ENCODE measurements at places on chromosomes 5 and 9.

DNA sequence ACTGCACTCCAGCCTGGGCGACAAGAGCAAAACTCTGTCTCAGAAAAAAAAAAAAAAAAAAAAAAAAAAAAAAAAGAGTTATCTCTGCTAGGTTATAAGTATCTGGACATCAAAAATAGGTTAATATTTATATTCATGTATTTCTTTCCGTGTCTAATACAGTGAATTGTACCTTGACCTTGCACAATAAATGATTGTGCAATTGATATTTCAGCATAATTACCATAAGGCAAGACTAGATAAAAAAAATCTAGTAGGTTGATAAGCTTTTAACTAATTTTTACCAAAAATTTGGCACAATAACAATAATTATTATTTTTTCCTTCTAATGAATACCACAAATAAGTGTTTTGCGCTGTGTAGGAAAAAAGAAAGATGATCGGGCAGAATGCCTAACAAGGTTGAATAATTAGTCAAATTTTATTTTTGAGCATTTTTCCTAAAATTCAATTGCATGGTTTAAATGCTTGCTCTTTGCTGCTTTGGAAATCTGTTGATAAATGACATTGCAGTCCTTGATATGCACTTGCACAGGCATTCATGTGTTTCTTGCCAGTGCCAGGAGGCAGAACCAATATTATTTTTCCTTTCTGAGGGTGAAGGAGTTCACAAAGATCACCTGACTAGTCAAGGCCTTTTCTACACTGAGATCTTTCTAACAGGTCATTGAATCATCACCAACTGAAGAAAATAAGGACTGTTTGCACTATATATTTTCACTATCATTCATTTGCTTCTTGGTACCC is 127.5 kb downstream of the ARRDC3 start:
- DNase-seq, result no peak

GRCh38 chr5:131109540-131110255 is 55.4 kb downstream of the HINT1 start:
- DNase-seq, result no peak

- no peak for DNase-seq
Observed at GRCh38 chr5:89289604-89290003, 406.6 kb upstream of the MEF2C start.

DNA sequence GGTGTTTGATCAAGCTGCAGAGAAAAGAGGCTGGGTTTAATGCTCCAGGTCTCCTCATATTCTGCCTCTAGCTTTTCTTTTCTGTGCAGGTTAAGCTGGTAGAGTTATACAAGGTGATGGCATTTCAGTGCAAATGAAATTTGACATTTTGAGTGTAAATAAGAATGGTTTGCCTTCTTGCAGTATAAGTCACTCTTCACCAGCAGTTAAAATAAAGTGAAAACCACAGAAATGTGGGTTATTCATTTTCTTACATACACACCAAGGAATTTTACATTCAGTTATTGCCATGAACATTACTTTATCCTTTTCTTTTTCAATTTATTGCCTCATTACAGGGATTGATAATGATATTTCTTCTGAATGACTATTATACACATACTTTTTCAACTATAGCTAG is 337.5 kb upstream of the PCSK5 start:
- no peak for DNase-seq

DNA sequence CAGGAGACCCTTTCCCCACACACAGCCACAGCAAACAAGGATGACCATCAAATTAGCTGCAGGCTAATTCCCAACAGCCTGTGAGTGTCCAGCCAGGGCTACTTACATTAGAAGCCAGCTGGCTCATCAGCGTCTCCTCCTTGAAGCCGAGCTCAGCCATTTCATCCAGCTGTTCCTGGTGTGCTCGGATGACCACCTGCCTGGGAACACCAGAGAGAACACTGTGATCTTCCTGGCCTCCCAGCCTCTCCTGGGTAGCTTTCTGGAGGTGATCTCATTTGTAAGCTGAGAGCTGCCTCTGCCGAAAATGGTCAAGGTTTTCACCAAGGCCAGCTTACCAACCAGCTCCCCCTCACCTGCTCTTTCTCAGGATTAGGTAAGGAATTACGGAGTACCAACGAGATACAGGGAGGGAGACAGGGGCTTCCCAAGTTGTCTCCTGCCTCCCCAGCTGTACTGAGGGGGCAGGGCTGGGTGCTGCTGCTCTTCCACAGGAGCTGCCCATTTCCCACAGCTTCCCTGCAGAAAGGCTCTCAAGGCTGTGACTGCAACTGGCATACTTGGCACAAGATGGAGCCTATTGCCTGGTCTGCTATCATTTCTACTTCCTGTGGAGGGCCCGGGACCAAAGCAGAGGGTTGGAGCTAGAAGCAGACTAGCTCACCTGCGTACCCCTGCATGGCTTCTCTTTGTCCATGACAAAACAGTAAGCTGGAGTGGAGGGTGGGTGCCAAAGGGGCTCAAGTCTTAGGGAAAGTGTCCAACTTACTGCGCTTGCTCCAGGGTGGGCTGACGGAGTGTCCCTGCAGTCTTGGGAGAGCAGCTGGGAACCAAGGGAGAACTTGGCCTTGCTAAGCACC is 73.9 kb downstream of the KIF24 start:
- DNase-seq, result no peak

DNA sequence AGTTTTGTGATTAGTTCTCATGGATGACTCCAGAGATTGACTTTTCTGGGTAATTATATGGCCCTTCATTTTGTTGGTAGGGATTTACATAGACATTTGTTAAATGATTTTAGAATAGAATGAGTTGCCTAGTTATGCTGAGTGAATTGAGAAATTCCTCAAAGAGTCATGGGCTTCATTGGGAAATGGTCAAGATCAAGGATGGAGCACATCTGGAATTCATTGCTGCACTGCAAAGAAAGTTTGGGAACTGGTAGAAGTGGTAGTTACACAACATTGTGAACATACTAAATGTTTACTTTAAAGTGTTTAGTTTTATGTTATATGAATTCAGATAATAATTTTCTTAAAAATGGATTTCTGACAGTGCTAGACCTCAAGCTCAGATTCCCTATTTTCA is 46.5 kb downstream of the PIP5K1B start:
- DNase-seq, result no peak

DNA sequence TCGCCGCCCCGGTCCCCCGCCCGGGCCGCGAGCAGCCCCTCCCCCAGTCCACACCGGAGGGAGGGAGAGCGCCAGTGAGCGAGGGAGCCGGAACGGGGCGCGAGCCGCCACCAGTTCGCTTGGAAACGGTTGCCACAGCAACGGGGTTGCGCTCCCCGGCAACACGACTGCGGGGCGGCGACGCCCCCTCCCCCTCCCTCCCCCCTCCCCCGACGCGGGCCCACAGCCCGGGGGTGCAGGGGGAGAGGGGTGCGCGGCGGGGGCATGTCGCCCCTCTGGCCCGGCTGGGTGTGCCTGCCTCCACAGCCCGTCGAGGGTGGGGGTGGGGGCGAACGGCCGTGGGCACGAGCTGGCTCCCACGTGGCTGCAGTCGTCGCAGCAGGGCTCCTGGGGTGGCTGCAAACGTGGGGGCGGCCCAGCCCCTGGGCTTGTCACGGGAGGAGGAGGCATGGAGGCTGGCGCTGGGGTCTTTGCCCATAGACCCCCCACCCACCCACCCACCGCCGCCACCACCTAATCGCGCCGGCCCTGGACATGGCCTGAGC is 524 bp downstream of the PRR7 start:
- DNase-seq, result peak; percentile 34

DNA sequence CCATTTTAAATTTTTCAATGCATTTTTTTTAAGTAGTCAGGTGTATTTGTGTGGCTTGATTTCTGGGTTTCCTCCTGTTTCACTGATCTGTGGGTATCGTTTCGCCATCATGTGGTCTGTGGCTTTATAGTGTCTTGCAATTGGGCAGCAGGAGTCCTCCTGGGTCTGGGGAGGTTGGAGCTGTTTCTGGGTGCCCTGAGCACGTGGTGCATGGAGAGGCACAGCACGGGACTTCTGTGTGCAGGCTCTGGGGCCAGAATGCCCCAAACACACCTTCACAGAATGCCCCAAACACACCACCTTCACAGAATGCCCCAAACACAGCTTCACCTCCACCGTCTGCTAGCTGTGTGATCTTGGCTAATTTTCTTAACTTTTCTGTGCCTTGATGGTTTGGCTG is 82.6 kb upstream of the COL5A1 start:
- no peak for DNase-seq

GRCh38 chr9:32497921-32498320 is 28.1 kb downstream of the RIGI start:
- no peak for DNase-seq

DNA sequence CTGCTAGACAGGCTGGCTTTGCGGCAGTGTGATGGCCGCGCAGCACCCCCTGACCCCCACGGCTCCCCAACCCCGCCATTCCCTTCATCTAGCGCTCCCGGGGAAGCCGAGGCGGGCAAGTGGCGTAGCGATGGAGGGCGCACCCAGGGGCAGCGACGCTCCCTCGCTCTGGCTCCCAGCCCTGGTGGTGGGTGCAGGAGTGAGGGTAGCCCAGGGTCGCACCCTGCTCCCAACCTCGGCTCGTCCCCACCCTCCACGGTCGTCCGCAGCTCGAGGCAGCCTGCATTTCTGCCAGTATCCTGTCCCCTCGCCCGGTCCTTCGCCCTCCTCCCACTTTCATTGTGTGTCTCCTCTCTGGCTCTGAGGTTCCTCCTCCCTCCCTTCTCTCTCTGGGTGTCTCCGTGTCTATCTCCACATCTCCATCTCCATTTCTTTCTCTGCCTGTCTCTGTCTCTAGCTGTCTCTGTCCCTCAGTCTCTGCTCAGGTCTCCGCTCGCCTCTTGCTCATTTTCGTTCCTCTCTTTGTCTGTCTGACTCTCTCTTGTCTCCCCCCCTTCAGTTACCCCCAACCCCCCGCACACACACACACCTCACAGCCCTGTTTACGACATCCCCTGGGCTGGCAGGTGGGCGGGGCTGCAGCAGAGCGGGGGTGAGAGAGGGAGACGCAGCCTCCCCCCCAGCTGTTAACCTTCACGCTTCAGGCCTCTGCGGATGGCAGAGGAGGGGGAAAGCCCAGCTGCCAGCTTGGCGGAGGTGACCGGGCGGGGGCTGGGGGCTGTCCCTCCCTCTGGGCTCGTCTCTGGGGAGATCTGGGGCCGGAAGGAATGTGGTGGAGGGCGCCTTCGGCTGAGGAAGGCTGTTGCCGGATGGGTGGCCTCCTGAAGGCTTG is 48.7 kb upstream of the PSD2 start:
- no peak for DNase-seq

GRCh38 chr9:90953200-90953599 is 151.6 kb downstream of the SYK start:
- no peak for DNase-seq

DNA sequence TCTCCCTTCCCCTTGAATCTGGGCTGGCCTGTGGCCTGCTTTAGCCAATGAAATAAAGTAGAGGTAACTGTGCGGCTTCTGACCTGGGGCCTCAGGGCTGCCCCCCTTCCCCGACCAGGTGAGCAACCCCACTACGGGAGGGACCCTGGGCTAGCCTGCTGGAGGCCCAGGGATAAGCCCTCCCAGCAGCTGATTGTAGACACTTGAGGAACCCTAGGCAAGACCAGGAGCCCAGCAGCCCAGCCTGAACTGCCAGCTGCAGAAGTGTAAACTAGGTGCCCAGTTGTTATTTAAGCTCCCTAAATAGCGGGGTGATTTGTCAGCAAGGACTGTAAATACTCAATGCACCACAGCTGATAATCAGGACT is 41.3 kb downstream of the RAPGEF1 start:
- DNase-seq, result no peak

- DNase-seq, result no peak
Observed at GRCh38 chr5:108747111-108747773, 455 bp upstream of the FER start.

- no peak for DNase-seq
Observed at GRCh38 chr5:135880801-135881200, 14.8 kb downstream of the IL9 start.

DNA sequence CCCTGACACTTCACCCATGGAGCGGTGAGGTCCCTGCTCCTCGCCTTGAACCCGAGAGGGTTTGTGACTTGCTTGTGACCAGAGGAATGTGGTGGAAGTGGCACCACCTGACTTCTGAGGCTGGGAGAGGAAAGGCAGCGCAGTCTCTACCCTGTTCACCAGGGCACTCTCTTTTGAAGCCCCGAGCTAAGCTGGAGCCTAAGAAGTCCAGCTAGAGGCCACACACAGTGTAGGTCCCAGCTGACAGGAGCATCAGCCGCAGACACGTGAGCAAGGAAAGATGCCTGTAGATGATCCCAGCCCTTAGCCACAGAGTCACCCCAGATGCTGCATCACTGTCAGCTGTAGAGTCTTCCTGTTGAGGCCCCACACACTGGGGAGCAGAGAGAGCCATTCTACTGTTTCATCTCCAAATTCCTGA is 1.7 kb upstream of the ANGPTL2 start:
- no peak for DNase-seq

DNA sequence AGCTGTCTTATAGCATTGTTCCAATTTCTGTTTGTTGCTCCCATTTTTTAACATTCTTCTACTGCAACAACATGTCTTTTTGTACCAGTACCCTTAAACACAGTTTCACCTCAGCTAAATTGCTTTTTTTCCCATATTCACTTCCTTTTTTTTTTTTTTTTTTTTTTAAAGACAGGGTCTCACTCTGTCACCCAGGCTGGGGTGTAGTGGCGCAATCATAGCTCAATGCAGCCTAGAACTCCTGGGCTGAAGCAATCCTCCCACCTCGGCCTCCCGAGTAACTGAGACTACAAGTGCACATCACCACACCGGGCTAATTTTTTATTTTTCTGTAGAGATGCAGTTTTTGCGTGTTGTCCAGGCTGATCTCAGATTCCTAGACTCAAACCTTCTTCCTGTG is 161.3 kb downstream of the NIPBL start:
- no peak for DNase-seq

DNA sequence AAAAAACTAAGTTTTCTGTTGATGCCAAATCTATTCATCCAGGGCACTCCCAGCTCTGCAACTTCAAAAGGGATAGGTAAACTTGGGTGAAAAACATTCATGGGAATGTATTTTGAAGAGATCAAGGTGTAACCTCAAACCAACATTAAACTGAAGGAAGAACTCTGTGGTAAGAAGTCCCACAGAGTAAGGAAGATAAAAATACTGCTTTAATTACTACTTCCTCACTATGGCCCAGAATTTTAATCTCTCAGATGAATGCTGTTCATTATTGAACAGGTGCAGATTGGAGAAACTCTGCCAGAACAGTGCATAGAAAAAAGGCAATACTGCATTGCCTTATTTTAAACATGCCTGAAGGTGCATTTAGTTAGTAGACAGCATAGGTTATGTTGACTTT is 37.6 kb upstream of the ANXA1 start:
- DNase-seq, result no peak

- no peak for DNase-seq
Observed at GRCh38 chr5:78644741-78645300, 3.8 kb downstream of the LHFPL2 start.

DNA sequence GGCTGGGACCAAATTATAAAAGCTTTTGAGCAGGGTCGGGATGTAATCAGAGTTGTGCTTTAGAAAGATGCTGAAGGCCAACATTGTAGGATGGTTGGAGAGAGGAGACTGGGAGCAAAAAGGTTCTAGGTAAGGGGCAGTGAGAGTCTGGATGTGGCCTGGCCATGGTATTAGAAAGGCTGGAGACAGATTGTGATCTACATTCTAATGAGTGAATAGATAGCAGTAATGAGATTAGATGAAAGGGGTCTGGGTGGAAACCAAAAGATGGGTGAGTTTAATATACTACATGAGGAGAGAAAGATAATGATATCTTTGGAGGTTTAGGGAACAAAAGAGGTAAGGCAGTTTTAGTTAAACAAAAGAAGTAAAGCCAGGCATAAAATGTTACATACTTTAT is 88.8 kb upstream of the SH3GL2 start:
- DNase-seq, result no peak

GRCh38 chr5:170289121-170289520 is 8.5 kb downstream of the LCP2 start:
- no peak for DNase-seq

GRCh38 chr9:108212184-108212583 is 643.6 kb downstream of the ACTL7B start:
- DNase-seq, result no peak
